ENCODE measurements at places on chromosomes 7 and 10. TPM values are rescaled to one million over a fixed set of nuclear protein-coding genes. Genes with fewer than 3 reads are reported as not detected.

The LRGUK gene
- total RNA-seq = 0.12 TPM

The BCCIP gene
- total RNA-seq = 52.5 TPM

The ERVW-1 gene
- total RNA-seq = not detected

The TMEM213 gene
- not detected for total RNA-seq

The CC2D2B gene
- total RNA-seq = not detected

The APBB1IP gene
- total RNA-seq = 0.37 TPM

The GNA12 gene
- 41.4 TPM for total RNA-seq

The TACC2 gene
- total RNA-seq = 3.5 TPM

The EPHB4 gene
- 37.1 TPM for total RNA-seq

The FGFR2 gene
- total RNA-seq = 0.44 TPM

The FAM241B gene
- 0.87 TPM for total RNA-seq

The HGF gene
- 101 TPM for total RNA-seq

The EGR2 gene
- 1.6 TPM for total RNA-seq

The OGDHL gene
- 0.37 TPM for total RNA-seq

The PRSS1 gene
- not detected for total RNA-seq

The SPDYE5 gene
- 0.12 TPM for total RNA-seq

The ACTR1A gene
- 131 TPM for total RNA-seq

The UNCX gene
- total RNA-seq = not detected

The LBX1 gene
- total RNA-seq = not detected

The SFXN2 gene
- 7.0 TPM for total RNA-seq

The TMEM184A gene
- 0.11 TPM for total RNA-seq

The CALML5 gene
- not detected for total RNA-seq

The MYO3A gene
- total RNA-seq = not detected

All from uterine smooth muscle cell (primary cell).